ENCODE measurements at places on chromosomes 7 and 10.

- DNase-seq = no peak
These were observed 72.5 kb upstream of the NKX6-2 start for GRCh38 chr10:132858121-132859081.

- no peak for DNase-seq
These were observed 9.6 kb upstream of the TACR2 start for GRCh38 chr10:69426376-69426727.

- no peak for DNase-seq
These were observed 26.4 kb downstream of the TMEM120A start for GRCh38 chr7:75968012-75968411.

DNA sequence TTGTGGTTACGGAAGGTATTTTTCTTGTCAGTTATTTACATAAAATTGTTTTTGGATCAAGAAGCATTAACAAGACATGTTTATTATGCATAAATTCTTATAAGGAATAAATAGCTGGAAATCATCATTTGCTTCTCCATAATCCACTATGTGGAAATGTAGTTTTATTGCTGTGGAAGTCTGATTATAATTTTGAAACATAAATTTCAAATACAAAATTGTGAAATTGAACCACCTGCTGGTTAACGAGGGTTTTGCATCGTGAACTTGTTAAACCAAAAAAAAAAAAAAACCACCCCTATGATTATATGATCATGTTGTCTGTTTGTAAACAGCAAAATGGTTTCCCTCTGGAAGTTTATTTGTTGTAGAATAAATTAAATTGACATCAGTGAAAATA lies 25.9 kb downstream of the ABRAXAS2 start:
- DNase-seq = peak; percentile 26

GRCh38 chr7:125573126-125573525 lies 643.5 kb upstream of the POT1 start:
- DNase-seq = no peak

DNA sequence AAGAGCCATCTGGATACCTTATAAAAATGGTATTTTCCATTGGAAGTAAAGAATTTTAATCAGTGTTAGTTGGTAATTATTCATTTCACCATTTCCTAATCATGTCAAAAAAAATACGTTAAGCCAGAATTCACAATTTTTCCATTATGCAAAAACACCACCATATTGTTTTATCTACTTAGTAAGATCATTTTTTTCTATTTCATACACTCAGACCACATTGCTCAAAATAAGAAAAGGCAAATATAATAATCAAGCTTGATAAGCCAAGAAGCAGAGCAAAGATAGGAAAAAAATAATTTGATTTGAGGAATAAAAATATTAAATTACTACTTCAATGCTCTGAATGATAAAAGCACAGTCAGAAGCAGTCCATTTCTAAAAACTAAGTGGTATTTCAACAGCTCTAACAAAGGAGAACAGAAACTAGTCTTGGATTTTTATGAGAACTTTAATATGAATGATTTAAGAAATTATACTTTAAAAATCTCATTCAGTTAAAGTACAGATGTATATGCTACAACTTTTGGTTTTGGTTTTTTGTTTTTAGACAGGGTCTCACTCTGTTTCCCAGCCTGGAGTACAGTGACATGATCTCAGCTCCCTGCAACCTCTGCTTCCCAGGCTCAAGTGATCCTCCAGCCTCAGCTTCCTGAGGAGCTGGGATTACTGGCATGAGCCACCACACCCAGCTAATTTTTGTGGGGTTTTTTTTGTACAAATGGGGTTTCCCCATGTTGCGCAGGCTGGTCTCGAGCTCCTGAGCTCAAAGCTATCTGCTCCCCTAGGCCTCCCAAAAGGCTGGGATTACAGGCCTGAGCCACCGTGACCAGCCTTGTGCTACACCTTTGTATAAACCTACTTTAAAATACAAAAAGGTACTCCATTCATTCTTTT lies 46.6 kb downstream of the LRRN3 start:
- DNase-seq = peak; percentile 60

DNA sequence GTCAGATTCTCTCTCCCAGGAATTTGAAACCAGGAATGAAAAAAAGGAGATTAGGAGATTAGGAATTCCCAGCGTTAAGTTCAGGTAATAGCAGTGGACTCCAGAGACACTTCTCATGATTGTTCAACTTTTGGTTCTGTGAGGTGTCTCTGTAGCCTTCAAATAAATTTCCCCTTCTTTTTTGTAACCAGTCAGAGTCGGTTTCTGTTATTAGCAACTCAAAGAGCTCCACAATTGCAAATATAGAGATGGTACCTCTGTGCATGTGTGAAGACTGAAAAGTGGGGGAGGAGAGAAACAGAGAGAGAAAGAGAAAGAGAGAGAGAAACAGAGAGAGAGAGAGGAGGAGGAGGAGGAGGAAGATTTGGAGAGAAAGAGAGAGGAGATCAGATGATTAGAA lies 112.8 kb upstream of the STEAP1B start:
- DNase-seq = no peak

DNA sequence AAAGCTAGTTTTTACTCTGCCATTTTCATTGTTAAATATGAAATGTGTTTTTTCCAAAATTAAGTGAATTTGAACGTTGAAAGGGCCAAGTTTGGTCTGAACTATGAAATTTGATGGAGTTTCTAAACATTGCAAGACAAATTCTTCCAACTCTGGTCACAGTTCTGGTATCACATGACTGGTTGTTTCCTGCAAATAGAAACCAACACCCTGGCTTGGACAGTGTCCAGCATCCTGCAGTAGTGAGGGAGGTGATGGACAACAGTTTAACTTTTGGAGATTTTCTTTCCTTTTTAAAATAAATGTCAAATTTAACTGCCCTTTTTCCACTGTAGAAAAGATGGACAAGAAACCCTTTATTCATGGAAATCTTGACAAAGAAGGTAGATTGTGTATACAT lies 54.8 kb upstream of the AGBL3 start:
- no peak for DNase-seq

DNA sequence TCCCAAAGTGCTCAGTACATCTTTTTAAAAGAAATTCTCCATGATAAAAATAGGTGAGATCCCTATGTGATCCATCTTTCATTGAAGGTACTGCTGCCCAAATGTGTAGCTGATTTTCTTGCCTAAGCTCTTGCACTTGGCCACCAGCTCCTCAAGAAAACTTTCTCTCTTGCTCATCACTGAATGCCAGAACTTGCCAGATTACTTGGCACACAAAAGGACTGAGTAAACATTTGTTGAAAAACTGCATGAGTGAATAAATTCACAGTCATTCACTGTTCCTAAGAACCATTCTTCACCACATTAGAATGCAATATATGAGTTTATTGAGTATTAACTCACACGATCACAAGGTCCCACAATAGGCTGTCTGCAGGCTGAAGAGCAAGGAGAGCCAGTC lies 99.9 kb downstream of the TRIL start:
- no peak for DNase-seq

DNA sequence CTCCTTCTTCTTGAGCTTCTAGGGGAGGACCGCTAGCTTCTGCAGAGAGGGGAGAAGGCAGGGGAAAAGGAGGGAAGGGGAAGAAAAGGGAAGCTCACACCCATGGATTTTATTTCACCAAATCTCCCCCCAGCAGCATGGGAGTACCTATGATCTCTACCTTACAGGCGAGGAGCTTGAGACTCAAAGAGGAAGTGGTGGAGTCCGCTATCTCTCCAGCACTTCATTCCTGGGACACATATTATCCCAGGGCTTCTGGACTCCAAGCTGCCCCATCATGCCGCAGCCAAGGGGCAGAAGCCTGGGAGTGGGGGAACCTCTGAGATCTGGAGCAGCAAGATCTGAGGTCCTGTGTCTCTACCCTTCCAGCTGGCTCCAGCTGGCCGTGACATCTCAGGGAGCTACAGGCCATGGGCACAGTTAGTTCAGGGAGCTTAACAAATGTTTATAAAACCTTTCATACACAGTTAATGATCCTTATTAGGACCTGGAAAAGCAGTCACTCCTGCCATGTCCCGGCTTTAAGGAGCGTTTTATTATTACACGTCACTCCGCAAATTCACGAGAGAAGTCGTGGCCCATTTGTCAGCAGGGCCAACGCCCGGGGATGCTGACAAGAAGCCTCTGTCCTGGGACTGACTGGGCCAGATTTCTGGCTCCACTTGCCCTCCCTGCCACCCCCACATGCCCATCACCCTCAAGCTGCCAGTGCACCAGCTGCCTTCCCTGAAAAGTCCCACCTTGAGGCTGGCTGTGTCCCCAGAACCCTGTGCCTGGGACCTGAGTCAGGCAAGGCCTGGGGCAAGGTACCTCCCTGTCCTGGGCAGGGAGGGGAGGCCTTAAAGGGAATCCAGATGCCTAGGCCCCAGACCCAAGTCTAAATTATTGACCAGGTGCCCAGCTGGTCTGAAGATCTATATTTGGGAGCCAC lies 132.1 kb upstream of the ZMIZ1 start:
- DNase-seq = no peak

- DNase-seq = peak; percentile 75
These were observed 45.0 kb downstream of the ALOX5 start for GRCh38 chr10:45418849-45419675.

DNA sequence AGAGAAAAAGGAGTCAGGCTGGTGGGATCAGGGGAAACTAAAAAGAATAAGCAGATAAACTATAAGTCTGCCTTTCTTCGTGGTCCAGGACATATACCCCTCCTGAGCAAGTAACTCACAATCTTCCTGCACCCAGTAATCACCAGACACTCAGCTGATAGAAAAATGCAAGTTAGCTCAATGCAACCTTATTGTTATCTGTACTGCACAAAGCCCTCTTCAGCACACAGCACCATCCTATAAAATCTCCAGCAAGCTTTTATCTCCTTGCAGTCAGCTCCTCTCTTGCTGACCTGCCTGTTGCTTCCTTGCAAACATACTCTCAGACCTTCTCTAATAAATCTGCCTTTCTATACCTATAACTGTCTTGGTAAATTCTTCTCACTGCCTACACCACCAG lies 6.7 kb downstream of the SLC37A3 start:
- DNase-seq = no peak

DNA sequence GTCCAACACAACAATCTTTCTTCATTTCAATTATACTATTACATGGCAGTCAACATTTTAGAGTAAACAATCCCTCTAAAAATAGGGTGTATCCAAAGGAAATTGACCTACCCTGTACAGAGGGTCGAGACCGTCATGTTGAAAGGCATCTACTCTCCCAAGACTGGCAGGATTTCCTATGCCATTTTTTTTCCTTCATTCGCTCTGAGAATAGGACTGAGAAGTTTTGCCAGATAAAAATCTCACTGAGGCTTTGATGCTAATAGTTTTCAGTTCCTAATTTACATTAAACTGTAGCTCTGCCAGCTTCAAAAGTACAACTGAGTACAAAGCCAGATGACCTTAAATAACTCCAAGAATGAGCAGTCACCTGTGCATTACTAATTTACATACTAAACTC lies 84.5 kb upstream of the SEMA3C start:
- no peak for DNase-seq

- DNase-seq = no peak
These were observed 27.9 kb downstream of the VIPR2 start for GRCh38 chr7:159116581-159117339.

- no peak for DNase-seq
These were observed 146.9 kb upstream of the RET start for GRCh38 chr10:42929993-42930392.

DNA sequence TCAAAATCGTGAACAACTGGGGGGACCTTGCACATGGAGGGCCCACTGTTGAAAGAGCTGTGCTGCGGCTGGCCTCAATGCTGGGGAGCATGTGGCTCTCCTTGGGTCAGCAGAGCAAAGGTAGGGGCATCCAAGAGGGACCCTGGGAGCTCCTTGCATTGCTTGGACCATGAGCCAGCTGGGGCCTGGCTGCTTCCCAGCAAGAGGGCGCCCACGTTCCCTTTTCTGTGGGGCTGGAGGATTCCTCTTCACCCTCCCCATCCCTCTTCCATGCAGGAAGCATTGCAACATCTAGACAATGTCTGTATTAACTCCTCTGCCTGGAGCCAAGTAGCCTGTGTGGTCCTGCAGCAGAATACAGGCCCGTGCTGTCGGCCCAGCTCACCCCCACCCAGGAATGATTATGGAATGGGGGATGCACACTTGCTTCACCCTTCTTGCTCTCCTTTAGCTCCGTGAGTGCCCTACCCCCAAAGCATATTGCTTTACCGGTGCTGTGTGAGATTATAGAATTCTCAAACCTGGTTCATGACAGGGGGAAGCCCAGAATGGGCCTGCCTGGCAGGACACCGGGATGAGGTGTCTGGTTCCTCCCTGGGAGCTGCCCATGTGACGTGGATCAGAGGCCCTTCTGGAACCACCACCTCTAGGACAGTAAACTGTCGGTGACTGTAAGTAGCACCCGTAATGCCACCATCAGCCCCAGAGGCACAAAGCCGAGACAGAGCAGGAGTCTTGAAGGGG lies 61.9 kb downstream of the SYPL1 start:
- DNase-seq = no peak

- DNase-seq = no peak
These were observed 100.9 kb downstream of the ANKRD7 start for GRCh38 chr7:118325450-118325808.
